ENCODE measurements at places on chromosomes 2 and 18. TPM values are rescaled to one million over a fixed set of nuclear protein-coding genes. Genes with fewer than 3 reads are reported as not detected.

- H3K27ac ChIP-seq: no peak overlapping the region
- no peak for DNase-seq
- no peaks in the 10 kb centered on the region for H3K36me3 ChIP-seq
- H3K4me1 ChIP-seq: peaks cover 42% of the 10 kb centered on the region
- no peaks in the 10 kb centered on the region for H3K27me3 ChIP-seq
These were observed 55.5 kb downstream of the EMILIN2 start for GRCh38 chr18:2902327-2902726.

DNA sequence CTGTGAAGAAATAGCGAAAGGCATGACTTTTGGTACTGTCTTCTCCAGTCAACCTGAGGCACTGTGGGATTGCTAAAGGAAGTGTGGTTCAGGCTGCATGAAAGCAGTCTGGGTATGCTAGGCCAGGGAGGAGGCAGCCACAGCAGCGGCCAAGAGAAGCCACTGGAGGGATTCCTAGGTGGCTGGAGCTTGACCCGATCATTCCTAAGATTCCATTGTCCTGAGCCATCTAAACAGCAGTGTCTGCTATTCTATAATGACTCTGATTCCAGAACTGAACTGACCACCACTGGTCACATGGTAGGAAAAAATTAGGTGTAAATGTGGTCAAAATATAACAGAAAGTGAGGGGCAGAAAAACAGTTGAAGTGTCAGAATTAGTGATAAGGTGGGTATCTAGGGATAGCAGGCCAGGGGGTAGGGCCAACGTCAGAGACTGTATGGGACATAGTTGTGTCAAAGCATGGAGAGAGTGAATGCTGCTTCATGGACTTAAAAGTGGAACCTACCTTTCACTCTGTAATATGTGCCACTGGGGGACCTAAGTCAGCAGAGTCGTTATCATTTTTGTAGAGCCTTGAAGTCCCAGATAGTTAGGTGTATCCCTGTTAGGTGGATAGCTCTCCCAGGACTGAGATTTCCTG, 204.6 kb downstream of the CTNNA2 start:
- no peak overlapping the region for H3K4me3 ChIP-seq
- no peaks in the 10 kb centered on the region for H3K27me3 ChIP-seq
- no peak overlapping the region for H3K27ac ChIP-seq

- DNase-seq: no peak
- no peaks in the 10 kb centered on the region for H3K4me1 ChIP-seq
- no peak overlapping the region for H3K27ac ChIP-seq
- no peaks in the 10 kb centered on the region for H3K27me3 ChIP-seq
- no peaks in the 10 kb centered on the region for H3K36me3 ChIP-seq
These were observed 47.4 kb downstream of the CACNB4 start for GRCh38 chr2:152051436-152051835.

Gene C2orf78
- total RNA-seq: not detected

GRCh38 chr2:180203972-180204371, 196.9 kb upstream of the CWC22 start:
- H3K27ac ChIP-seq: no peak overlapping the region
- no peaks in the 10 kb centered on the region for H3K27me3 ChIP-seq
- no peaks in the 10 kb centered on the region for H3K4me1 ChIP-seq
- H3K4me3 ChIP-seq: no peak overlapping the region
- no peaks in the 10 kb centered on the region for H3K36me3 ChIP-seq

Gene FKBP1B
- 16.4 TPM for total RNA-seq

GRCh38 chr18:51651761-51652160, 454.3 kb upstream of the MEX3C start:
- H3K36me3 ChIP-seq: no peaks in the 10 kb centered on the region
- H3K4me1 ChIP-seq: no peaks in the 10 kb centered on the region
- no peaks in the 10 kb centered on the region for H3K27me3 ChIP-seq

Gene GNLY
- total RNA-seq: 21.5 TPM

GRCh38 chr2:237065071-237065377, 20.7 kb upstream of the COPS8 start:
- DNase-seq: no peak
- H3K27ac ChIP-seq: no peak overlapping the region
- no peaks in the 10 kb centered on the region for H3K27me3 ChIP-seq
- H3K36me3 ChIP-seq: no peaks in the 10 kb centered on the region
- H3K4me1 ChIP-seq: peaks cover 6% of the 10 kb centered on the region
- H3K4me3 ChIP-seq: no peak overlapping the region

DNA sequence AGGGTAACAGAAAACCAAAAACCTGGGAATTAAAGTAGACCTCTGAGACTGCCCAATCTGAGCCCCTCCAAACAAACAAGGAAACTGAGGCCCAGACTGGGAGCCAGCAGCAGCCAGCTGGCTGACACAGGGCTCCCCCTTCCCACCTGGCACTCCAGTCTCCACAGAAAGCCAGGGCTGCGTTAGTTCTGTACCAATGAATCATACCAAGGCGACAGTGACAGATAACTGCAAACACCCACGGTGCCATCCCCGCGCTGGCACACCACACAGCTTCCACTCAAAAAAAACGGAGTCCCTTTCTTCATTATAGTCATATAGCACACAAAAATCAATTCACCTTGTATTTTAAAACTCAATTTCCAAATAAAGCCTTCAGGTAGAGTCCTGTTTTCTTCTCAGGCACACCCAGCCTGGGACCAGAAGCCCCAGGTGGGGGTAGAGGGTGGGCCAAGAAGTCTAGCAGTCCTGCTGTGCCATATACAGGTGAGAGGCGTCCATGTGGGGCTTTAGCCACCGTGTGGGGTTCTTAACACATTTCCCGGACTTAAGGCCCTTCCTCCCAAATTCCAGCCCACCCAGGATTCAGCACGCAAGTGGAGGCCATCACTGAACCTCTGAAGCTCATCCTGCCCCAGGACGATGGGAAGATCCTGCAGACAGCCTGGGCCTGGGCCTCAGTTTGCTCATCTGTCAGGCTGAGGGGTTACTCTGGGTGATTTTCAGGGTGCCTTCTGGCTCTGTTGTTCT, 1.2 kb downstream of the PER2 start:
- peak; percentile 33 for DNase-seq
- H3K27me3 ChIP-seq: no peaks in the 10 kb centered on the region
- peaks cover 63% of the 10 kb centered on the region for H3K4me1 ChIP-seq
- H3K4me3 ChIP-seq: peak overlapping the region; percentile 70
- no peaks in the 10 kb centered on the region for H3K36me3 ChIP-seq
- peak overlapping the region; percentile 93 for H3K27ac ChIP-seq

Gene HOXD4
- 0.97 TPM for total RNA-seq

- H3K27ac ChIP-seq: peak overlapping the region; percentile 54
- H3K36me3 ChIP-seq: no peaks in the 10 kb centered on the region
- no peak for DNase-seq
- H3K27me3 ChIP-seq: no peaks in the 10 kb centered on the region
- H3K4me3 ChIP-seq: peak overlapping the region; percentile 6
- peaks cover 36% of the 10 kb centered on the region for H3K4me1 ChIP-seq
These were observed 17.2 kb downstream of the PCBP1 start for GRCh38 chr2:70104231-70105111.

Gene CHST9
- 5.6 TPM for total RNA-seq

GRCh38 chr2:105143094-105143466, 98.5 kb upstream of the GPR45 start:
- H3K27ac ChIP-seq: no peak overlapping the region
- H3K27me3 ChIP-seq: peaks cover 37% of the 10 kb centered on the region
- DNase-seq: no peak
- no peaks in the 10 kb centered on the region for H3K4me1 ChIP-seq

DNA sequence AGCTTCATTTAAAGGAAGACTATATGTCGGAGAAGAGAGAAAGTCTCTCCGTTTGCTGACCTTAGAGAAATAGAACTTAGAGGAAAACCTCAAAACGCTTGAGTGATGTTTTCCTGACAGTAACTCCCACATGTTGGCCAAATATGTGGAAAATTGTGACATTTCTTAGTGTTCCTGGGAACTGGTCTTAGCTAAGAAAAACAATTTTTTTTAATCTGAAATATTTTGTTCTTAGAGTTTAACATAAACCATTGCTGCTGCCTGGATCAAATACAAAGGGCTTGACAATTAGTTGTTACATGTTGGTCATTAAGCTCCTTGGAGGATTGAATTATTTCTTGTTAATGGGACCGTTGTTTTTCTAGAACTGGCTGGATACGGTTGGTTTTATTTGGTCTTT, 16.3 kb downstream of the DYNC2LI1 start:
- H3K27ac ChIP-seq: no peak overlapping the region
- DNase-seq: no peak
- H3K27me3 ChIP-seq: no peaks in the 10 kb centered on the region
- no peak overlapping the region for H3K4me3 ChIP-seq
- H3K36me3 ChIP-seq: peaks cover 62% of the 10 kb centered on the region

GRCh38 chr18:30415903-30416302, 626.6 kb downstream of the DSC3 start:
- H3K36me3 ChIP-seq: no peaks in the 10 kb centered on the region
- no peak for DNase-seq
- no peaks in the 10 kb centered on the region for H3K27me3 ChIP-seq

DNA sequence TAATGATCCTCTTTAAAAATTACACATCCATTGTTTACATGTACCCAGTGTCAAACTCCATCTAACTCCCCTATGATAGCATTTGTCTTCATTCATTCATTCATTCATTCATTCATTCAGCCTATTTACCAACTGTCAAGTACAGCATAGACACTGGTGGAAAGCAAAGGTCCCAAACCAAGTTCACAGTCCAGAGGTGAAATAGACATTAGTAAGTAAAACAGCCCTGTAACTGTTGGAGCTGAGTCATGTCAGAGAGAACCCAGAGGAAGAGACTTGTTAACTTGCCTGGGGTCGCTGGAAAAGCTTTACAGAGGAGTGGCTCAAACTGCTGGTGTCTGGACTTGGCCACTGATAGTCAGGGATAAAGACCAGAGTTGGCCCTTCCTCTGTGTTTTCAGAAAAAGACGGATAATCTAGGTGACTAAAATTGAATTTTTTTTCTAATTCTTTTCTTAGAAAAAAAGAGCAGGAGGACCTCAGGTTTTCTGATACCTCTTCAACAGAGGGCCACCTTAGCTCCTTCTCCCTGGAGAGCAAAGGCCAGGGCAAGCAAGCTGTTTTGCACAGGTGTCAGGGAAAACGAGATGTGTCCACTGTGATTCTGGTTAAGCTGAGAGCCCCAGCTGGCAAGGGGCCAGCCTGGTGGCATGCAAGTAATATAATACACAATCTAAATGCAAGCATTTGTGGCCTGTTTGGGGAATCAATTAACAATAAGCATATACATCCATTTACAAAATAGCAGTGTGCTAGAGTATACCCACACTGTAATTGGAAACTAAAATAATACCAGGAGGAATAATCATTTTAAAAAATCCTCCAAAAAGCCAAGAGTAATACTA, 96.7 kb upstream of the SLC14A2 start:
- no peak overlapping the region for H3K4me3 ChIP-seq
- DNase-seq: no peak
- no peaks in the 10 kb centered on the region for H3K27me3 ChIP-seq
- no peaks in the 10 kb centered on the region for H3K36me3 ChIP-seq
- peak overlapping the region; percentile 77 for H3K27ac ChIP-seq

GRCh38 chr2:213187833-213188532, 36.6 kb upstream of the IKZF2 start:
- peaks cover 6% of the 10 kb centered on the region for H3K4me1 ChIP-seq
- H3K36me3 ChIP-seq: no peaks in the 10 kb centered on the region
- H3K4me3 ChIP-seq: peak overlapping the region; percentile 9
- no peaks in the 10 kb centered on the region for H3K27me3 ChIP-seq

- H3K4me3 ChIP-seq: no peak overlapping the region
- peaks cover 6% of the 10 kb centered on the region for H3K4me1 ChIP-seq
- H3K27ac ChIP-seq: no peak overlapping the region
These were observed 7.9 kb upstream of the CKAP2L start for GRCh38 chr2:112772322-112772721.

GRCh38 chr2:167550448-167550847, 662.2 kb downstream of the XIRP2 start:
- no peak overlapping the region for H3K4me3 ChIP-seq

DNA sequence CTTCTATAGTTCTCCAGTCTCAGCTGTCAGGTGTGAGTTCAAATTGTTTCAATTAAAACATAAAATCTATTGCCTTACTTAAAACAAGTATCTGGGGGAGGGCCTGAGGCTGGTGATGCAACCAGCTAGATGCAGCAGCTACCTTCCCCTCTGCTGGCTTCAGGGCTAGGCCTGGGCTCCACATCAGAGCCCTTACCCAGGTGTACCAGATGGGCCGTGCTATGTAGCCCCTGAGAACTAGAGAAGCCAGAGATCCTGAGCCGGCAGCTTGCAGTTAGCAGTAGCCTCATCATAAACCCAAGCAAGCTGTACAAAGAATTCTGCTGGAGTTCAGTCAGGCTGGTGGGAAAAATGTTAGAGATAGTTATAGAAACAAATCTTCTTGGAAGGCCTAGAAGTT, 97.7 kb upstream of the ACAA2 start:
- no peak overlapping the region for H3K27ac ChIP-seq
- no peaks in the 10 kb centered on the region for H3K27me3 ChIP-seq
- no peak overlapping the region for H3K4me3 ChIP-seq

- H3K27ac ChIP-seq: no peak overlapping the region
- no peaks in the 10 kb centered on the region for H3K27me3 ChIP-seq
- no peak for DNase-seq
- no peak overlapping the region for H3K4me3 ChIP-seq
- no peaks in the 10 kb centered on the region for H3K4me1 ChIP-seq
- H3K36me3 ChIP-seq: no peaks in the 10 kb centered on the region
These were observed 396.3 kb downstream of the CBLN2 start for GRCh38 chr18:72147830-72148229.

GRCh38 chr2:120367649-120368048, 21.7 kb downstream of the INHBB start:
- H3K36me3 ChIP-seq: no peaks in the 10 kb centered on the region
- no peak for DNase-seq

Data from lower lobe of right lung (tissue), 2 donors.